Right hindlimb (tissue), 1 donor: ENCODE measurements at places on chromosomes 1 and 21.

- peak; percentile 29 for DNase-seq
These were observed 45.0 kb downstream of the XCL1 start for GRCh38 chr1:168621356-168621755.

DNA sequence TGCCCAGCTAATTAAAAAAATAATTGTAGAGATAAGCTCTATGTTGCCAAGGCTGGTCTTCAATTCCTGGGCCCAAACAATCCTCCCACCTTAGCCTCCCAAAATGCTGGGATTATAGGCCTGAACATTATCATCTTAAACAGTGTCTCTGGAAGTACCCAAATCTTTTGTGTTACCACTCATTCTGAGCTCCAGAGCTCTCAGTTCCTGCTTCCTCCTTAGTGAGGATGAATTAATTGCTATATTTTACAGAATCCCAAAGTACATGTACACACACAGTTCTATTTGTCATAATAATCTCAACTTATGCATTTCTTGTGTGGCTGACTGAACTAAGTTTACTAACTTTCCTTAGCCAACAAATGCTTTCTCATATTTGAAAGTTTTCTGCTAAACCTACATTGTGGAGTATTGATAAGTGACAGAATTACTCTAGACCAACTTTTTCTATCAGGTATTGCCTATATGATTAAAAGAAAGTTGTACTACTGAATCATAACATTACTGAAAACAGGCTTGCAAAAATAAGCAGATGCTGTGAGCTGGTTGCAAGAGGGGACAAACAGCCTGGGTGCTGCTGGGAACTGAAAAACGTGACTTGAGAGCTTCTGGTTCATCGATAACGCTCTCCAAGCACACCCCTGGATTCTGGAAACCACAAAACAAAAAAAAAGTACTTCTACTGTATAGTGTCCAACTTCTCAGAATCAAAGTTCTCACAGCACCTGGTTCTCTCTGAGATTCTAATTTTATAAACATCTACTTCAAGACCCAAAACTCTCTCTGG, 15.3 kb downstream of the VAV3 start:
- DNase-seq: no peak

DNA sequence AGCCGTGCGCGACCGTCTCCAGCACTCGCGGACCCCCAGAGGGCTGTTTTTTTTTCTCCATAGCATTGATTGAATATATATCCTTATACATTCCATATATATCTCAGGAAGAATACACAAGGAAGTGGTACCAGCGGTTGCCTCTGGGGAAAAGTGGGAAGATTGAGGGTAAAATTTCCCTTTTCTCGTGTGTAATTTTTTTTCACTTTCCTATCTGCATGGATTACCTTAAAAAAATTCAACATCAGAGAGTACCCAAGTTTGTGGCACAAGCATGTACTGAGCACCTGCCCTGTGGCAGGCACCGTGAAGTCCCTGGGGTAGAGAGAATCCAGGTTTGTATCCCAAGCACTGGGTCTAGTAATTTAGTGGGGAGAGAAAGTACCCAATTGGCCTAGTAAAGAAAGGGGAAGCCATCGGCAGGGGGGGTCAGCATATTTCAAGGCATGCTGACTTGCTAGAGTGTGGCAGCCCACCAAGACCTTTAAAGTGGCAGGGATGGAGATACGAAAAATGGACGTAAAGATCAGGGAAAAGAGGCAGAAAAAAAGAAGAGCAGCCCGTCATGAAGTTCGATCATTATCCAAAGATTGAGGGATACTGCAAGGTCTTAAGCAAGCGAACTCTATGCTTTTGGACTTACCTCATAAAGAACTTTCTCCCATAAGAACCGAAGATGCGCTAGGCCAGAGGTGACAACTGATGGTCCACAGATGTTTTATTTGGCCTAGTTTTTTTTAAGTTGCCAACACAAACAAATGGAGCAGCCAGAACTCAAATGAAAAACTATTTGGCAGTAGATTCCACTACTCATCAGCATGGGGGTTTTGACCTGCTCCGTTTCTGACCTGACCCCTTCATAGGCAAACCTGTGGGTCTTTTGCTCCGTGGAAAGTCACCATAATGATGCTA, 1.5 kb upstream of the HMGN1 start:
- DNase-seq: no peak

GRCh38 chr1:9181176-9181906, 52.4 kb upstream of the GPR157 start:
- peak; percentile 61 for DNase-seq

- no peak for DNase-seq
These were observed 24.3 kb downstream of the PTGS2 start for GRCh38 chr1:186655876-186656275.

DNA sequence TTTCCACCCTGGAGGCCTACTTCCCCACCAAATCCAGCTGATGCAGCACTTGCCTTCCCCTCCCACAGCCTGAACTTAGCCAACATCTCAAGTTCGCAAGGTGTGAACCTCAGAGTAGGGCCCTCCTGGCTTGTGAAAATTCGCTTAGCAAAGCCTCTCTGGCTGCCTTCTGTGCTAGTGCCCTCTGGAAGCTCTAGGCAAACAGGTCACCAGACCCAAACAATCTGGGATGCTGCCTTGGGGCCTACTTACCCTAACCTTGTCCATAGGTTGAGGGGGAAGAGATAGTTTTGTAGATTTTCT, 30.3 kb upstream of the TRABD2B start:
- no peak for DNase-seq

GRCh38 chr1:79353224-79353623, 346.7 kb upstream of the ADGRL4 start:
- DNase-seq: no peak

GRCh38 chr1:54275349-54275748, 75.4 kb downstream of the MRPL37 start:
- peak; percentile 82 for DNase-seq

- DNase-seq: no peak
These were observed 336.4 kb downstream of the CAMTA1 start for GRCh38 chr1:7121622-7121988.

DNA sequence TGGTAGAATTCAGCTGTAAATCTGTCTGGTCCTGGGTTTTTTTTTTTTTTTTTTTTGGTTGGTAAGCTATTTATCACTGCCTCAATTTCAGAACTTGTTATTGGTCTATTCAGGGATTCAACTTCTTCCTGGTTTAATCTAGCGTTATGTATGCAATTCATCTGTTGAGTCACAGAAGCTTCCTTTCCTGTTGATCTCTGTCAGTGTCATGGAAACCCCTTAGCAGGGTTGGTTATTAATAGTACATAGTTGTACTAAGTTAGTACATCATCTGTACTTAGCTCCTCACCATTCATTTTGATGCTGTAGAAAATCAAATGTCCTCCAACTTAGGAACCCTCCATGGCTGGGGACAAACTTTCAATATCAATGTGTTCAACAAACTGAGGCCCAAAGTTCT, 51.0 kb upstream of the BARHL2 start:
- DNase-seq: no peak
